ENCODE measurements at places on chromosomes 11 and 22.

- DNase-seq, result no peak
Measured at GRCh38 chr11:82577246-82577645, 156.4 kb downstream of the FAM181B start.

GRCh38 chr11:43772733-43773132 lies 92.2 kb downstream of the HSD17B12 start:
- no peak for DNase-seq

- DNase-seq, result no peak
Measured at GRCh38 chr11:107266455-107266854, 191.2 kb downstream of the CWF19L2 start.

DNA sequence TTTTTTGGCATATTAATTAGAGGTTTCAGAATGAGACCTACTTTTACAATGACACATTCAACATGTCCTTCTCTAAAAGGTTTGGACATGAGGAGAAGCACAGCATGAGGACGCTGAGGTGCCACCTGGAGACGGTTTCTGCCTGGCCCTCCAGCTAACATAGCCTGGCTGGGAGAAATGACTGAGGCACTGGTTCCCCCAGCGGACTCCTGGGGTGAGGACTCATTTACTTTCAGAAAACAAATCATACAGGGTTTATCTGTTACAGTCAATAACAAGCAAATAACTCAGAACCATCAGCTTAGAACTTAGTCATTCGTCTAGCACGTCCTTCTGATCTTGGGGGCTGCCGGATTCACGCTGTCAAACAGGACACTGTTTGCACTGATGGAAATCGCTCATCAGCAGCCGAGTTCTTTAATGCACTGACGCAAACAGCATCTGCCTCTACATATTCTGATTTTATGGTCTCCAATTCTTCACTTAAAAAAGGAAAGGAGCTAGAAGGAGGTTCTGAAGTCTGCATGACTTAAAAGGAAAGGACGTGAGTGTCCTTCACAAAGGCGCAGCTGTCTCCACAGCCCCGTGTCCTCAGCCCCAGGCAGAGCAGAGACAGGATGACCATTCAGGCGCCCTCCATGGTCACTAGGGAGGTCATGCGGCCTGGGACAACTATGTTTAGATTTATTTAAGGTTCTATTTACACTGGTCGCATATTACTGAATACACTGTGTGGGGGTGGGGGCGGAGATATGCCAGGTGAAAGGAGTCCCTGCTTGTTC lies 44.2 kb downstream of the CERK start:
- no peak for DNase-seq

DNA sequence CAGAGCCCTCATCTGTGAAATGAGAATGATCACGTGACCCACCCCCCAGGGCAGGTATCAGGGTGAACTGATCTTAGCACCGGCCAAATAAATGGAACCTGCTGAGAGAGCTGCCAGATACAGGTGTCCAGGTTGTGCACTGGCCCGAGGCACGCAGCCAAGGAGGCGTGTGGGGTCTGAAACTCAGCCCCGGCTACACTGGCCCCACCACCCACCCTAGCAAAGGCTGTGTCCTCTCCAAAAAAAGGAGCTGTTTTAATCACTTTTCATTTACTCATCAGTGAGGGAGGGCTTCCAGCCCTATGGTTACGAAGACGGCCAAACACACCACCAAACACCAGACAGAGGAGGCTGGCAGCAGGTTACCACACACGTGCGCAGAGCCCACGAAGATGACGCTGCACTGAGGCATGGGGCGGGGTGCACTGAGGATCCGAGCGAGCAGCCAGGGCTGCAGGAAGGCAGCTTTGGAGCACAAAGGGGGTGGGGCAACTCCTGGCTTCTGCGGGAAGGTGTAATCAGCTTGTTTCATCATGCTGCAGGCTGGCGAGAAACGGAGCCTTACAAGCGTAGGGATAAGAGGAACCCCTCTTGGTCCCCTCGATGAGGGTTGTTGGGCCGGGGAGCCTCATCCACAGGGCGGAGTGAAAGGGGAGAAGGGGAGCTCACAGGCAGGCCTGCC lies 19.5 kb upstream of the SLC22A12 start:
- DNase-seq, result no peak

DNA sequence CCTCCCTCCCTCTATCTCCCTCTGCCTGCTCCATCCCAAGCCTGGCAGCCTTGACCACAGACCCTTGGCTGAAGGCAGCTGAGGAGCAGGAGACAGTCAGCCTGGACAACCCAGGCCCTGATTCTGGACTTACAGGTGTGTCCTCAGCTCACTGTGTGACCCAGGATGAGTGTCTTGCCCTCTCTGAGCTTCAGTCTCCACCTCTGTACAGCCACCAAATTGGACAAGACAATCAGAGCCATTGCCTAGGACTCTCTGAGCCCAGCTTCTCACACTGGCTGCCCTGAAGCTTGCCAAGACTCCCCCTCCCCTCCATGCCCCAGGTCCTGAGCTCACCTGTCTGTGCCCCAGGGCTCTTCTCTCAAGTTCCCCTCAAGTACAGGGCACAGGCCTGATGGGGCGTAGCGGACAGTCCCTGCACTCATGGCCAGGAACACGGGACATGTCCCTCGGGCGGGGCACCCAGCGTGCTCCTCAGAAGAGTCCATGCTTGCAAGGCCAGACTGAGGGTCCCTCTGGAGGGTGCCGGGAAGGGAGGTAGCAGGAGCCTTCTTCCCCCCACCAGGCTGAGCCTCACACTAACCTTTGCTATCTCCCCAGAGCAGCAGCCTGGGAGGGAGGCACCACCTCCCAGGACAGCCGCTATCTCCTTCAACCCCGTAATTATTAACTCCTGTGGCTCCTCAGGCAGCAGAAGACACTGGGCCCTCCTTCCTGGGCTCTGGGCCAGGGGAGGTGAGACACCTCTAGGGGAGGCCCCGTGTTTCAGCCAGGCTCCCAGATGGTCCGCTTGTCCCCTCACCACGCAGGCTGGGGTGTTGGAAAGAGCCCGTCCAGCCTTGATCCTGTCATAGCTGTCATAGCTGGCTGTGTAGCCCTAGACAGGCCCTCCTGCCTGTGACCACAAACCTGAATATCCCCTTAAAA lies 2.6 kb upstream of the RAB3IL1 start:
- no peak for DNase-seq

DNA sequence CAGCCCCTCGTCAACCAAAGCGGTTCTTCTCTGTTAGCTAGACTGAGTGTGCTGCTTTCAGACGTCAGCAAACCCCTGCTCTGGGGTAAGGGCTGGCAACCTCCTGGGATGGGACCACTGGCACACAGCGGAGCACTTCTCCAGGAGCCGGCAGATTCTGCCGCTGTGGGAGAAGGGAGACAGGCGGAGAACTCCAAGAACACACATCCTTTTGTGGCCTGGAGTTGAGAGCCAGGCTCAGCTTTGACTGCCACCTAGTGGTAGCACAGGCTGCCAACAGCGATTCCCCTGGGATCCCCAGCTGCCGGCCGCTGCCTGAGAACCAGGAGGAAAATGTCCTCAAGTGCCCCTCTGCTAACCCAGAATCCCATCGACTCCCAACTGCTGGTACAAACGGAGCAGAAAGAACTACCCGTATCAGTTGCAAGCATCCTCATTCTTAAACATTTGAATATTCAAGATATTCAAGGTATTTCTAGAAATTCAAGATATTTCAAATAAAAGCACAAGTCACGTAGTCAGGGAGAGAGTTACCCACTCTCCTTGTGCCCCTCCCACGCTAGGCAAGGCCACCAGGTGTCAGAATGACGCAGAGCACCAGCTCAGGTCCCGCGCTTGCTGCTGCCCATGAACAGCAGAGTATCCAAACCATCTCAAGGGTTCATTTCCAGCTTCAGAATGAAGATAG lies 4.9 kb downstream of the LTO1 start:
- no peak for DNase-seq

GRCh38 chr11:61949169-61950034 lies 749 bp upstream of the BEST1 start:
- DNase-seq, result peak; percentile 78

GRCh38 chr11:62179995-62180394 lies 10.0 kb upstream of the SCGB1D1 start:
- no peak for DNase-seq

GRCh38 chr11:21634956-21635355 lies 557.9 kb upstream of the ANO5 start:
- DNase-seq, result no peak

GRCh38 chr11:117931331-117931950 lies 2.2 kb upstream of the TMPRSS13 start:
- DNase-seq, result no peak

GRCh38 chr22:36940676-36941075 lies 27.2 kb downstream of the CSF2RB start:
- no peak for DNase-seq

GRCh38 chr11:122101625-122102291 lies 14.3 kb downstream of the BLID start:
- DNase-seq, result no peak

DNA sequence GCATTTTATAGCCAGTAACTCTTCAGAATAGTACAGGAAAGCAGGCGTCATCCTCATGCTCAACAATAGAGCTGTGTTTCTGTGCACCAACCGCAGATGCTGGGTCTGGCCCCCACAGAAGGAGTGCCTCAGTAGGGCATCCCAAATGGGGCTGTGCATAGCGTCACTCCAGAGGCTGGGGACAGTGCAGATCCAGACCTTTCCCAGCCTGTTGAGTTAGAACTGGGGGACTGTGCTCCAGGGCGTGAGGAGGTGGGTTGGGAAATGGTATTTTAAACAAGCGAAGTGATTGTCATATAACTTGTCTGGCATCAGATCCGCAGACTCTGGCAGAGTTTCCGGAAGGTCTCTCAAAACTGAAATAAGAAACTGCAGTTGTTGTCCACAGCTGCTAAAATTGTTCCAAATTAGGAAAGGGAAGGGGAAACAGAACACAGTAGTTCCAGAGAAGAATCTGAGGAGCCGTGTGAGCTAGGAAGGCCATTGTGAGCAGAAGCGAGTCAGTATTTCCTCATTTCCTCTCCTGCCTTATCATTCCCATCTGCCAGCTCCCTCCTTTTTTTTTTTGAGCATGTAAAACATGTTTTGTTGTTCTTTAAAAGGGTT lies 52.2 kb downstream of the JAM3 start:
- DNase-seq, result no peak

GRCh38 chr11:118366287-118366686 lies 6.9 kb downstream of the UBE4A start:
- DNase-seq, result no peak

- DNase-seq, result no peak
Measured at GRCh38 chr22:11627436-11627797, 3900.6 kb upstream of the OR11H1 start.

- DNase-seq, result no peak
Measured at GRCh38 chr11:12224537-12224893, 114.1 kb downstream of the MICAL2 start.

- DNase-seq, result no peak
Measured at GRCh38 chr11:68036141-68036716, 2.6 kb upstream of the TCIRG1 start.

GRCh38 chr11:122209619-122210366 lies 93.8 kb upstream of the BLID start:
- no peak for DNase-seq

DNA sequence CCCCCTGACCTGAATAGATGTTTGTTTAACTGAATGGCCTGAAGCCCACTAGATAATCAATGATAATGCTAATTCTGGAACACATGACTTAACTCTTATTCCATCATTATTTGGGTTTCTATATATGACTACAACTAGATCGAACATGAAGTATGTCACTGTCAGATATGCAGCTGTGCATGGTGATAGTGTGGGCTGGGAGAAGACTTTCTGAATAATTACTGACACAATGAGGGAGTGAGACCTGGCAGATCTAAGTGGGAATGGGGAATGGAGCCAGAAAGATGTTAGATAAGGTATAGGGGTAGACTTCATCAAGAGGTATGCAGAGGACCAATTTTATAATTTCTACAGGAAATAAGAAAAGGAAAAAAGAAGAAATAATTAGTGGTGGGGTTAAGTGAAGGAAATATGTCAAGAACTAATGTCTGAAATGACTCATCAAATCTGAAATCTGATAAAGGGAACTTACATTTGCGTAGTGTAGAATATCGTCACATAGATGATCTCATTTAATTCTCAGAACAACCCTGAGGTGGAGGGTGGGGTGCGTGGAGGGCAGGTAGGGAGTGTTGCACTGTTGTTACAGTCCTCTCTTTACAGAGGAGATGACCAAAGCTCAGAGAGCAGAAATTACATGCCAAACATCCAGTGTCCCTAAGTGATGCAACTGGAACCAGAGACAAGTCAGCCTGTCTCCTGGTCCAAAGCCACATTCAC lies 68.2 kb upstream of the EED start:
- no peak for DNase-seq

DNA sequence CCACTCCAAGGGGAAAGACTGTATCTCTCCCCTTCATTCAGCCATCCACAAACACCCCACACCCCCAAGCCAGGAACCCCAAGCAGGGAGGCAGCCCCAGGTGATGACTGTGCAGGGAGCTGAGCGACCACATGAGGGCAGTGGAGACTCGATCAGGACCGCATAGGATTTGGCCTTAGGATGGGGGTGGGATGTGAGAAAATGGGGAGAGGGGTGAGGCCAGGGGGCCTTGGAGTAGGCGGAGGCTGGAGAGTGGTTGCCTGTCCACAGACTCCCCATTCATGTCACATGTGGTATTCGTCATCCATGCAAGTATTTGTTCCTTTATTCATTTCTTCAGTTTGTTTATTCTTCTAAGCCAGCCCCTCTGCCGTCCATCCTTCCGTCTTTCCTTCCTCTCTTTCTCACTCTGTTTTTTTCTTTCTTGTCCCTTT lies 2.7 kb upstream of the RHOD start:
- DNase-seq, result no peak

DNA sequence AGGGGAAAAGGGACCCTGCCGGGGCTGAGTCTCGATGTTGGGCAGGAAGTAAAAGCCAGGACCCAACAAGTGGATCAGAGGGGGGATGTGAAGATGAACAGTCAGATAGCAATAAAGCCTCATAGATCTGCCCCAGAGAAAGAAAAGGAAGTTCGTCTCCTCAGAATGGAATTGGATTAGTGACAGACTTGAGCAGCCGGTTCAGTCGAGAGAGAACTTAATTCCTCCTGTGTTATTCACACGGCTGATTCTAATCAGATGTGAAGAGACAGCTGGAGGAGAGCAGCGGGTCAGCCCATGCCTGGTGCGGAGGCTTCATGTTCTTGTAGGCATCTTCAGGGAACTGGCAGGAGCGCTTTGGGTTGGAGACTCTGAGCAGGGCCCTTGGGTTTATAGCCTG lies 29.3 kb upstream of the CABP7 start:
- DNase-seq, result no peak

GRCh38 chr11:132158091-132158490 lies 787.7 kb downstream of the NTM start:
- no peak for DNase-seq

- no peak for DNase-seq
Measured at GRCh38 chr11:43853781-43854180, 26.9 kb upstream of the ALKBH3 start.

All from NCI-H1436 treated with DMSO at 0.1 percent for 48 hours (cell line).